M059J (cell line): ENCODE measurements at places on chromosomes 16 and 17. TPM values are rescaled to one million over a fixed set of nuclear protein-coding genes. Genes with fewer than 3 reads are reported as not detected.
A peak's percentile ranks its signal among the peaks of the same experiment; 100 is the strongest.

SCIMP gene
- total RNA-seq: not detected in 2 replicates

SAMD14 gene
- 0.22 and 0.49 TPM in 2 replicates for total RNA-seq

GRCh38 chr16:20704281-20704680 is 6.8 kb upstream of the ACSM1 start:
- DNase-seq: peak; percentile 5

SKAP1 gene
- 0.42 and 1.1 TPM in 2 replicates for total RNA-seq

GRCh38 chr17:39022924-39023323 is 55.7 kb upstream of the FBXO47 start:
- no peak for DNase-seq

DNA sequence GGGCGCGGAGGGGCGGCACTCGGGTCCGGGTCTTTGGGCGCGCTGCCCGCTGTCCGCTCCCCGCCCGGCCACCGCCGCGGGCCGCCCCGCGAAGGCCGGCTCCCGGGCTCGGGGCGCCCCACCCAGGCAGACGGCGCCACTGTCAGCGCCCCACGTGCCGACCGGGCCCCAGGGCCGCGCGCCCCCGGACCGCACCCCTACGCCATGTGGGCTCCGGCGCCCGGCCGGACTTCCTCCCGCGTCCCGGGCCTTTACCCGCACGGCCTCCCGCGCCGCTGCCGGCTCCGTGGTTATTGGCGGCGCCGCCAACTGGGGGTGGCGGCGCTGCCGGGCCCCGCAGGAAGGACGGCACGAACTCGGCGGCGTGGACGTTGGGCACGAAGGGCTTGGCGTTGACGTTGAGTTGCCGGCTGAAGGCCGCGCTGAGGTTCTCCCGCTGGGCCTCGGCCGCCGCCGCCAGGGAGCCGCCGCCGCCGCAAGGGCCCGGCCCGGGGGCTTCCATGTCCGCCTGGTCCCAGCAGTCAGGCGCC is 577 bp downstream of the GSPT1 start:
- DNase-seq: peak; percentile 35

THAP11 gene
- 41.0 and 45.2 TPM in 2 replicates for total RNA-seq

RPL13 gene
- 2,167 and 2,261 TPM in 2 replicates for total RNA-seq

- no peak for DNase-seq
Measured at GRCh38 chr16:67430504-67430976, 381 bp upstream of the HSD11B2 start.

SLC47A2 gene
- not detected in 2 replicates for total RNA-seq

HAP1 gene
- 0.05 and 0.07 TPM in 2 replicates for total RNA-seq

GRCh38 chr16:85042167-85042526 is 14.6 kb downstream of the KIAA0513 start:
- no peak for DNase-seq

DNA sequence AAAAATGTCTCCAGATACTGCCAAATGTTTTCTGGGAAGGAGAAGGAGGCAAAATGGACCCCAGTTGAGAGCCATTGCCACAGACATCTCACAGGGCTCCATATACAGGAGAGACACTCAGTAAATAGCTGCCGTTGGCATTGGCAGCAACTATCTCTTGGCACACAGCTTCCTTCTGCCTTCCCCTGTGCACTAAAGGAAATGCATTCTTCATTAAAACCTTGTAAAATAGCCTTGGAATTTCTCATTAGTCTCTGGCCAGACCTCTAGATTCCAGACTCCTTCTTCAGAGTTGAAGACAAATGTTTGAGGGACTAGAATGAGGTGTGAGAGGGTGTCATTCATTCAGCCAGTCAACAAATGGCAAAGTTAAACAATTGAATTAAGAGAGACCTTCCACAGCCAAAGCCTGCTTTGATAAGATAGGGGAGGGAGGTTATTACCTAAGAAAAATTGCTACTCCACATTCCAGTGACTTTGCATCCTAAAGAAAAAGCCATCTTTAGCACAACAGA is 223.9 kb upstream of the HS3ST3A1 start:
- DNase-seq: no peak

MYL11 gene
- not detected in 2 replicates for total RNA-seq

DNA sequence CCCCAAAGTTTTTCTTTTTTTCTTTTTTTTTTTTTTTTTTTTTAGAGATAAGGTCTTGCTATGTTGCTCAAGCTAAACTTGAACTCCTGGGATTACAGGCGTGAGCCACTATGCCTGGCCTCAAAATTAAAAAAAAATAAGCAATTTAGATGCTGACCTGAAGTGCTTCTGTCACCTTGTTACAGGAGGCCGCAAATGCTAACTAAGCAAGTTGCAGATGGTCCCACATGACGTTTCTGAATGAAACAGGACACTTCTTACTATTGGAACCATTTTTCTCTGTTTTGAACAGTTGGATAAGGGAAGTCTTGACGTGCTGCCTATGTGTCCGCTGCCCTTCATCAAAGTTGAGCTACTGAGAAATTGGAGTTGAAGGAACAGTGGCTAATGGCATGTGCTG is 8.8 kb downstream of the ANKRD40CL start:
- no peak for DNase-seq

DYNLRB2 gene
- total RNA-seq: not detected in 2 replicates

GRCh38 chr16:19883296-19883965 is 1.2 kb downstream of the GPRC5B start:
- peak; percentile 35 for DNase-seq

DNA sequence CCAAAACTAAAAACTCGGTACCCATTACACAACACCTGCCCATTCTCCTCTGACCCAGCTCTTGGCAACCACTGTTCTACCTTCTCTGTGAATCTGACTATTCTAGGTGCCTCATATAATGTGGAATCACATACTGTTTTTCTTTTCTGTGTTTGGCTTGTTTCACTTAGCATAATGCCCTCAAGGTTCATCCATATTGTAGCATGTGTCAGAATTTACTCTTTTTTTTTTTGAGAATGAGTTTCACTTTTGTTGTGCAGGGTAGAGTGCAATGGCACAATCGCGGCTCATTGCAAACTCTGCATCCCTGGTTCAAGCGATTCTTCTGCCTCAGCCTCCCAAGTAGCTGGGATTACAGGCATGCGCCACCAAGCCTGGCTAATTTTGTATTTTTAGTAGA is 59.5 kb upstream of the RBL2 start:
- no peak for DNase-seq

DNA sequence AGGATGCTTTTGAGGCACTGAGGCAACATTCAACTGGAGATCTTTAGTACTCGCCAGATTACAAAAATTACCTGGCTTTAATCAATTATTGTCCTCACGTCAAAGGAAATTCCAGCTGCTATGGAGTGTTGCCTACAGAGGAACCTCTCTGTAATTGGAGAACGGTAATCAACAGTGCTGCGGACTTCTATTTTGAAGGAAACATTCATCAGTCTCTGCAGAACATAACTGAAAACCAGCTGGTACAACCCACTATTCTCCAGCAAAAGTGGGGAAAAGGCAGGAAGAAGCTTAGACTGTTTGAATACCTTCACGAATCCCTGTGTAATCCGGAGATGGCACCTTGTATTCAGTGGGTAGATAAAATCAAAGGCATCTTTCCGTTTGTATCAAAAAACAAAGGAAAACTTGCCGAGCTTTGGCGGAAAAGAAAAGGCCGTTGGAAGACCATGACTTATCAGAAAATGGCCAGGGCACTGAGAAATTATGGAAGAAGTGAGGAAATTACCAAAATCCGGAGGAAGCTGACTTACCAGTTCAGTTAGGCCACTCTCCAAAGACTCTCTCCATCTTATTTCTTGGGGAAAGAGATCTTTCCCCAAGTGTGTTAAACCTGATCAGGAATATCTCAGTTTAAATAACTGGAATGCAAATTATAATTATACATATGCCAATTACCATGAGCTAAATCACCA is 3.0 kb downstream of the SLC35G3 start:
- no peak for DNase-seq

DNA sequence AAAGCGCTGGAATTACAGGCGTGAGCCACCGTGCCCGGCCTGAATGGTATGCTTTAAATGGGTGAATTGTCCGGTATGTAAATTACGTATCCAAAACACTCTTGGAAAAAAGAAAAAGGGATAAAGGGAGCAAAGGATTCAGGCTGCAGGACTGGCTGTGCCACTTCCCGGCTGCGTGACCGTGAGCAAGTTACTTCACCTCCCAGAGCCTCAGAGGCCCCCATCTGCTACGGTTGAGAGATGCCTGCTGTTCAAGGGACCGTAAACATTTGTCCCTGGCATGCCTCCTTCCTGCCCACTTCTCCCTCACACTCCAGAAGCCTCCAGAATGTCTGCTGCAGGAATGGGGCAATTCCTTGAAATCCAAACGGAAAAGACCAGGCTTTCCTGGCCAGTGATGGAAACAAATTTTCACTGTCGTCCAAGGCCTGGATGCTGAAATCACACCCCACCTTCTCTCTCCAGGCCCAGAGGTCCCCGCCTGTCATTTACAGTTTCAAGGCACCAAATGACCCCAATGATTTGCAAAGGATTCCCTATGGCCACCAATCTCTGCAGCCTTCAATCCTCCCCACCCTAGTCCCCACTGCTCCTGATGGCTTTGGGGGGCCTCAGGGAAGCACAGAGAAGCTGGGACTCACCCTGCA is 22.9 kb upstream of the LITAF start:
- DNase-seq: peak; percentile 90

OTOA gene
- not detected in 2 replicates for total RNA-seq

DNA sequence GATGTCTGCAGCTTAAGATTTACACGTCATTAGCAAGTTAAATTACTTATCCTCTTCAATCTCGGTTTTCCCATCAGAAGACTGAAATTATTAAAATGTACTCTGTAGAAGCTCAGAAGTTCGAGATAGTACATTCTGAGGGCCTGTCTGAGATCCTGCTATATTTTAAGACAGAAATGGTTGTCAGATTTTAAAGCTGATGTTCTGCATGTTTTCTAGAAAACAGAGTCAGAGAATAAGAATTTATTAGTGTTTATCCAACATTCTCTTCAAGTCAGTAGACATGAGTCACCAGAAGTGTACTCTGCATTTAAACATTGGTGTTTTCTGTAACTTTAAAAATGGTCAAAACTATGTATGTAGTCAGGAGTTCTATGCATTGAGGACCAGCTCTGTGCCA is 155.2 kb upstream of the MYOCD start:
- DNase-seq: peak; percentile 65

DNA sequence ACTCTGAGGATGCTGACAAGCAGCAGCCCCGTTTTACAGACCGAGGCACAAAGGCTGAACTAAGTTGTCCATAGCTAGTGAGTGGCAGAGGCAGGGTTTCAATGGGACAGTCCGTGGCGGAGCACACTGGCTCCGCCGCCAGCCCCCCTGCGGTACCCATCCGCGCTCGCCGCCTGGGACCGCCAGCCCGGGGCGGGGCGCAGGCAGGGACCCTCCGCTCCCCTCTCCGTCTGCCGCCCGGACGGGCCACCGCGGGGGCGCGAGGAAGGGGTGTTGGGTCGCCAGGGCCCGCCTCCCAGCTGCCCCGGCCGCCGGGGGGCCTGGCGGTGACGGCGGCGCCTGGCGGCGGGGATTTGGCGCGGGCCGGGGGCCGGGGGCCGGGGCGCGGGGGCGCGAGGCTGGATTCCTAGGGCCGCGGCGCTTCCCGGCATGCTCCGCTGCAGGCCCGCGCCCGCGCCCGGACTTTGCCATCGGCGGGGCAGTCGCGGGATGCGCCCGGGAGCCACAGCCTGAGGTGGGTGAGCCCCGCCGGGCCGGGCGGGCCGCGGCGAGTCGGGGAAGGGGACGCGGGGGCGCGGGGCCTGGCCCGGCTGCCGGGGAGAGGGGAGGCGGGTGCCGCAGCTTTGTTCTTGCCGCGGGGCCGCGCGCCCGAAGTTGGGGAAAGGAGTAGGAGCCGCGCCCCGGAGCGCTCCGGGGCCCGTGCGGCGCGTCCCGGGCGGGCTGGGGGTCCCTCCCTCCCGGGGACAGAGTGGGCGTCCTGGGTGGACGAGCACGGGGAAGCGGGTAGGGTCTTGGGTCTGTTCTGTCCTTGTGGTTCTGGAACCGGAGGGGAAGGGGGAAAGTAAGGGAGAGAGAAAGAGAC is at the start of gene TMEM98:
Gene TMEM98, plus strand, starts transcription at position 430 of the 862 bp plus-strand sequence. CDS start 3,376 bp downstream, outside the sequence.
- DNase-seq: no peak

DNA sequence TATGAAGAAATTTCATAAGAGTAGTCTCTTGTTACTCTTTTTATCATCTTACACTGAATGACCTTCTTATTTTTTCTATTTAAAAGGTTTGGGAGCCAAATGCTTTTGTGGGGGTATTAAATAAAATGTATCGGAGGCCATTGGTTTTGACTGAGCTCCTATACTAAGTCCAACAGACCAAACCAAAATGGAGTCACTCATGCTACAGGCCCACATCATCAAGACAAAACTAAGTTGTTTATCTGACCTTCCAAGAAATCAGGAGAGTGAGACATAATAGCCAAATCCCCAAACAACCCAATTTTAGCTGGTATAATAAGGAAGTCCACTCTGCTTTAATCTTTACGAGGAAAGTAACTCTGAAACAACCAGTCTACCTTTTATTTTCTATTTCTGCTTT is 48.1 kb upstream of the ALOX12 start:
- no peak for DNase-seq
